Activated CD4-positive, alpha-beta memory T cell treated with anti-CD3 and anti-CD28 coated beads, Interleukin-2, amount 10 ng/mL, durations not matched to agents 7 days and 5 days (primary cell): ENCODE measurements at places on chromosomes 13 and 19.

GRCh38 chr19:51704626-51705025, 11.5 kb downstream of the SPACA6 start:
- no peak for DNase-seq
- H3K27me3 ChIP-seq: peaks cover 7% of the 10 kb centered on the region
- peaks cover 29% of the 10 kb centered on the region for H3K4me1 ChIP-seq
- H3K27ac ChIP-seq: peak overlapping the region; percentile 74

- H3K27me3 ChIP-seq: no peaks in the 10 kb centered on the region
- H3K4me3 ChIP-seq: no peak overlapping the region
- H3K27ac ChIP-seq: no peak overlapping the region
- no peak for DNase-seq
These were observed 18.1 kb downstream of the N4BP2L1 start for GRCh38 chr13:32409561-32410421.

DNA sequence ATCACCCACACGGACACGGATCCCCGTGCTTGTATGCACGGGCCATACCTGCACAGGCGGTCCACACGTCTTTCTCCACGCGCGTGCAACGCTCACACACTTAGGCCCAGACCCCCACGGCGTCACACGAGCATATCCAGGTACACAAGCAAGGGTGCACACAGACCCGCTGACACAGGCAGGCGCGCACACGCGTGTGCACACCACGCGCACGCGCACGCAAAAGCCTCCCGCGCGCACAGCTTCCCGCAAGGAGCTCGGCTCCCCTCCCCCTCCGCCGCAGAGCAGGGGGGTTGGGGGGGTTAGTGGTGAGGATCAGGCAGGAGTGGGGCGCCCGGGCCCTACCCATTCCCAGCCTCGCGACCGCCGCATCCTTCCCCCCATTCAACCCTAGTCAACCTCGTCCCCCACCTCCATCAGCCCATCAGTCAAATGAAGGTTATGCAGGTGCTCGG, 407 bp downstream of the RAB3A start:
- H3K4me1 ChIP-seq: peaks cover 31% of the 10 kb centered on the region
- H3K36me3 ChIP-seq: peaks cover 3% of the 10 kb centered on the region
- peak; percentile 57 for DNase-seq

DNA sequence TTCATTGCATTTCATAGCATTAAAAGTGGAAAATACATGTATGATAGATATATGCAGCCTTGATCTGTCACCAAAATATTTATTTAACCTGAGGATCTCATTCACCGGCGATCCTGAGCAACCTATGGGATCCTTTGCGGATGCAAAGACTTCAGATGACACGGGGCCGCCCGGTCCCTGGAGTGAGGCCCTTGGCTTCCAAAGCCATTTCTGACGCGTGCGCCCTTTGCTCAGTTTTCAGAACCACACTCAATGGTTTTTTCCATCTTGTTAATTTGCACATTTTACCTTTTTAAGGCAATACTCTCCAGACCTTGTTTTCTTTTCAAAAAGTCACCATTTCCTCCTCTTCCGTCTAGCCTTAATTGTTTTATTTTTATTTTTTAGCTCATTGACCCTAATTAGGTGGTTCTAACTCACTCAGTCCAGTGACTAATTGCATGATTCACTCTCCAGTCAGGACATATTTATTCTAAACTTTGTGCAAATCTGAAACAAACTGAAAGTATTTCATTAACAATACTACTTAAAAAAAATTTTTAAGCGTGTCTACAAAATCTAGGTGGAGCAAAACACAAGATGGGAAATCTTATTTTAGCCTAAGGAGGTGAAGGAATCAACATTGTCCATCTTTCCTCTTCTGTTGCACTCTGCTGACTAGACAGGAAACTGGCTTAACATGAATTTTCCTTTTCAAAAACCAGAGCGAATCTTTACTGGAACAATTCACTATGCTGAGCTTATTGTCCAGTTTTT, 47.9 kb downstream of the COL4A1 start:
- no peaks in the 10 kb centered on the region for H3K4me1 ChIP-seq
- no peak for DNase-seq
- no peak overlapping the region for H3K27ac ChIP-seq
- peaks cover 3% of the 10 kb centered on the region for H3K27me3 ChIP-seq
- H3K4me3 ChIP-seq: no peak overlapping the region

DNA sequence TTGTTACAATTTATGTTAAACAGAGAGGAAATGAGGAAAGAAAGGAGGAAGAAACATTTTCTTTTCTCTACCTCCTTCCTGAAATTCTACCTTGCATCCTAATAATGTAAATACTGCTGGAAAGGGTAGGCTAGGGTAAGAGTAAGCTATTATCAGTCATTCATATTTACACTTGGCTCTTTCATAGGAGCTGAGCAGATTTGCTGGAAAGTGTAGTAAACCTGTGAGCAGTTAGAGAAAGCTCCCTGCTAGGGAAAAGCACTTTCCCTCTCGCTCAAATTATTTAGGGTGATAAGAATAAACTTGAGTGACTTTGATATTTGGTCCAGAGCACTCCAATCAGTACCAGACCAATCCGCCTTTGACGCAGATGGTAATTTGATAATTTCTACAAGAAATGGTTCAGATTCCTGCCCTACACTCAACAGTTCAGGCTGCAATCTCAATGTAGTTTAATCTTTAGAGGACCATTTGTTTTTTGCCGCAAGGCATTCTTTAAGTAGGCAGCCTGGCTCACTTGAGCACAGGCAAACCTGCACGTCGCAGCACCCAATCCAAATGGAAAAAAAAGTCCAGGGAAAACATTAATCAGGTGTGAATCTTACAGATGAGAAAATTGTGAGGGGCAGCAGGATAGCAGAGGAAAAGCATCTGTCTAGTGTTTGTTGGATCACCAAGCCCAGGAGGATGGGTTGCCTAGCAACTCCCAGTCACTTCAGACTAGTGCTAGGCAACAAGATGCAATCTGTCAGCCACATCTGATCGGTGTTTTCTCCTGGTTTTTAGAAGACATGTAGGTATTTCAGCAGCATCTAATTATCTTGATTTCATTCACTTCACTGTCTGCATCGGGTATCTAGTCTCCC, 68.6 kb upstream of the KL start:
- H3K4me1 ChIP-seq: no peaks in the 10 kb centered on the region
- H3K4me3 ChIP-seq: no peak overlapping the region
- no peak for DNase-seq
- no peaks in the 10 kb centered on the region for H3K36me3 ChIP-seq

- H3K27ac ChIP-seq: no peak overlapping the region
- H3K36me3 ChIP-seq: no peaks in the 10 kb centered on the region
- no peak for DNase-seq
- no peak overlapping the region for H3K4me3 ChIP-seq
These were observed 18.2 kb downstream of the CLEC11A start for GRCh38 chr19:50741179-50741933.

GRCh38 chr13:27309967-27310598, 39.5 kb downstream of the RASL11A start:
- H3K27me3 ChIP-seq: peaks cover 26% of the 10 kb centered on the region
- no peak for DNase-seq
- H3K4me3 ChIP-seq: no peak overlapping the region
- peaks cover 13% of the 10 kb centered on the region for H3K4me1 ChIP-seq

DNA sequence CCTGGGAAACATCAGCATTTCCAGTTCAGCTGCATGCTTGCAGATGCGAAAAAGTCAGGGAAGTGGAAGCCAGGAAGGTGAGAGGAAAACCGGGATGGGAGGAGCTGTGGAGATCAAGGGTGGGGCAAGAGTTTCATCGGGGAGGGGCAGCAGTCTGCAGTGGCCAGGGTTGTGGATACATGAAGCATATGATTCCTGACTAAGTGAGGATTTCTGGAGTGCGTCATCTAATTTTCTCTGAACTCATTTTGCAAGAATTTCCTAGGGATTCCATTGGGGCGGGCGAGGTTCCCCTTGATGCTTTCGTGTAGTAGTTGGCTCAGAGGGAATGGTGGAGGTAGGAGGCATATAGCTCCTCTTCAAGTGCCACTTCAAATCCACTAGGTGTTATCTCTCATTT, 344.1 kb upstream of the TMTC4 start:
- peaks cover 2% of the 10 kb centered on the region for H3K27me3 ChIP-seq
- no peak overlapping the region for H3K27ac ChIP-seq
- H3K4me3 ChIP-seq: no peak overlapping the region
- no peaks in the 10 kb centered on the region for H3K36me3 ChIP-seq
- DNase-seq: no peak
- H3K4me1 ChIP-seq: no peaks in the 10 kb centered on the region

DNA sequence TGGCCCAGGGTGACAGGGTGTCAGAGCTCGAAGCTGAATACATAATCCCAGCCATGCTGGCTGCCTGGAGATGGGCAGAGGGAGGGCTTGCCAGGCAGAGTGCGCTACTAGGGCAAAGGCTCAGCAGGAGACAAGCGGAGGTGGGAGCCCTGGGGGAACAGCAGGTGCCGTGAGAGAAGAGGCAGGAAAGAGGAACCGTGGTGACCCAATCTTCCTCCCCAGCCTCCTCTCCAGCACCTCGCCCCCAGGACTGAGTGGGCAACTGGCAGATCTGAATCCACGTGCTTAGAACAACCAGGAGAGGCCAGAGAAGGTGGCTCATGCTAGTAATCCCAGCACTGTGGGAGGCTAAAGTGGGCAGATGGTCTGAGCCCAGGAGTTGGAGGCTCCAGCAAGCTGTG, 11.0 kb upstream of the CCL25 start:
- no peak overlapping the region for H3K27ac ChIP-seq
- DNase-seq: no peak
- no peaks in the 10 kb centered on the region for H3K4me1 ChIP-seq
- no peaks in the 10 kb centered on the region for H3K36me3 ChIP-seq
- H3K4me3 ChIP-seq: no peak overlapping the region

- peak overlapping the region; percentile 90 for H3K4me3 ChIP-seq
These were observed 1.4 kb downstream of the MYCBP2 start for GRCh38 chr13:77325371-77325980.

- no peaks in the 10 kb centered on the region for H3K36me3 ChIP-seq
- no peak overlapping the region for H3K4me3 ChIP-seq
- no peak overlapping the region for H3K27ac ChIP-seq
- DNase-seq: no peak
- H3K27me3 ChIP-seq: no peaks in the 10 kb centered on the region
These were observed 661.7 kb upstream of the SLITRK1 start for GRCh38 chr13:84543962-84544361.

- H3K4me3 ChIP-seq: no peak overlapping the region
- no peak overlapping the region for H3K27ac ChIP-seq
- no peaks in the 10 kb centered on the region for H3K36me3 ChIP-seq
- peaks cover 18% of the 10 kb centered on the region for H3K27me3 ChIP-seq
- peaks cover 16% of the 10 kb centered on the region for H3K4me1 ChIP-seq
These were observed 11.9 kb upstream of the KIR2DL4 start for GRCh38 chr19:54791476-54791875.

DNA sequence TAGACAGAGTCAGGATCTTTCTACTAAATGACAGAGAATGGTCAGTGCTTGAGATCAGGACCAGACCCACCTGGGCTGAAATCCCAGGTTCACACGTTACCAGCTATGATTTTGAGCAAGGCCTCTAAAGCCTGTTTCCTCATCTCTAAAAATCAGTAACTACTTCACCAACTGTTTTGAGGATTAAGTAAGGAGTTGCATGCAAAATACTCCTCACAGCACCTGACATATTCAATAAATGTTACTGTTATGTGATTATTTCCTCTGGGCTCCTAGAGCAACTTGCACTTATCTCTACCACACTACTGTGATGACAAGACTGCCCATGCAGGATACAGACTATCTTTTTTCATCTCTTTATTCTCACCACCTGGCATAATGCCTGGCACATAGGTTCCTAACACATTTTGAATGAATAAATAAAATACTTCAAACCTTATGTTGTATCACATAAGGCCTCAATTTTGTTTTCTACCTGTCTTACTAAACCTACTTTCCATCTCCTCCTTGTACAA, 1.8 kb downstream of the KATNAL1 start:
- peaks cover 49% of the 10 kb centered on the region for H3K4me1 ChIP-seq
- H3K27ac ChIP-seq: peak overlapping the region; percentile 6
- H3K27me3 ChIP-seq: no peaks in the 10 kb centered on the region
- peak overlapping the region; percentile 53 for H3K4me3 ChIP-seq

DNA sequence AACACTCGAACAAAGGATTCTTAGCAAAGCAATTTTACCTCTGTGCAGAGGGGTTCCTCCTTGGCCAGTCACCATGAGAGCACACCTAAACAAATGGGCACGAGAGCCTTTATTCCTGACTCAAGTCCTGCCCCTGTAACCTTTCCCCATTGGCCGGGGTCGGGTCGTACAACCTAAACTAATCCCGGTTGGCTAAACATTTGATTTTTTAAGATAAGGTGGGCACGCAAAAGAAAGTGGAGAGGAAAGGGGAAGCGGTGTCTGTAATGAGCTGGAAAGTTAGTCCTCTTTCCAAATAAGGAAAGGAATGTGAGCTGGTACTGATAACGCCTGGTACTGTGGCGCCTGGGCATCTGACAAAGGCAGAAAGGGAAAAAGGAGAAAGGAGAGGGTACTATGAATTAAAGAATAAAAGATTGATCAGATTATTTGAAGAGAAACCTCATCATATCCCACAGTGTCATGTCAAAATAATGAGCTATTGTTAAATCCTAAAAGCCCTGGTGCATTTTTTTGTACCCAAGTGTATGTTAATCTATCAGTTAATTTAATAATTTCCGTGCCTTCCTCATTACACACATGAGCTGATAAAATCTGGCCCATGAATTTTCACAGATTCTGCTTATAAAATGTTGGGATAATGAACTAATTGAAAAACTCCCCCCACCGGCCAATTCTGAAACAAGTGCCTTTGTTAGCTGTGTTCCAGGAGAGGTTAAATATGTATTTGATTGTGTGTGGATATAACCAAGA, 335.7 kb downstream of the RFC3 start:
- H3K4me1 ChIP-seq: peaks cover 24% of the 10 kb centered on the region
- no peak overlapping the region for H3K4me3 ChIP-seq
- DNase-seq: no peak
- H3K36me3 ChIP-seq: no peaks in the 10 kb centered on the region

- no peak overlapping the region for H3K27ac ChIP-seq
- H3K36me3 ChIP-seq: no peaks in the 10 kb centered on the region
- no peaks in the 10 kb centered on the region for H3K27me3 ChIP-seq
These were observed 204.7 kb upstream of the DACH1 start for GRCh38 chr13:72071713-72072112.

- H3K36me3 ChIP-seq: no peaks in the 10 kb centered on the region
- no peak overlapping the region for H3K4me3 ChIP-seq
- no peaks in the 10 kb centered on the region for H3K4me1 ChIP-seq
These were observed 33.5 kb upstream of the UFM1 start for GRCh38 chr13:38316129-38316528.

GRCh38 chr13:75079226-75079625, 402.7 kb downstream of the TBC1D4 start:
- no peak overlapping the region for H3K27ac ChIP-seq
- DNase-seq: no peak
- no peak overlapping the region for H3K4me3 ChIP-seq
- no peaks in the 10 kb centered on the region for H3K4me1 ChIP-seq
- H3K27me3 ChIP-seq: no peaks in the 10 kb centered on the region
- H3K36me3 ChIP-seq: no peaks in the 10 kb centered on the region

DNA sequence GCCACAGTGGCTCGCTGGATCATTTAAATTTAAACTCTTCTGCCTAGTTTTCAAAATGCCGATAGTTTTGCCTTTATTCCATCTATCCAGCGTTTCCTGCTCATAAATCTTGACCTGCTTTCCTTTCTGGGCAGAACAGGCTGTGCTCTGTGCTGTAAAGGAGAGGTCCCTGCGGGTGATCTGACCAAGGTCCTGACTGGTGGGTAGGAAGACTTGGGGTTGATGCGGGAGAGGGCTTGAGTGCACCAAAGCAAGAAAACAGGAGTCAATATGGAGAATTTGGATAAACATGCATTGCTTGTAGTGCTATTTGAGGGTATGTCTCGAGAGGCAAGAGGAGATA, 533.6 kb downstream of the MYO16 start:
- H3K27me3 ChIP-seq: peaks cover 2% of the 10 kb centered on the region
- no peak for DNase-seq
- H3K27ac ChIP-seq: no peak overlapping the region
- no peak overlapping the region for H3K4me3 ChIP-seq
- H3K36me3 ChIP-seq: no peaks in the 10 kb centered on the region
